BE2C (cell line): ENCODE measurements at places on chromosomes 12 and 14.

GRCh38 chr12:118958520-118958919 is 22.8 kb upstream of the SRRM4 start:
- DNase-seq: no peak

DNA sequence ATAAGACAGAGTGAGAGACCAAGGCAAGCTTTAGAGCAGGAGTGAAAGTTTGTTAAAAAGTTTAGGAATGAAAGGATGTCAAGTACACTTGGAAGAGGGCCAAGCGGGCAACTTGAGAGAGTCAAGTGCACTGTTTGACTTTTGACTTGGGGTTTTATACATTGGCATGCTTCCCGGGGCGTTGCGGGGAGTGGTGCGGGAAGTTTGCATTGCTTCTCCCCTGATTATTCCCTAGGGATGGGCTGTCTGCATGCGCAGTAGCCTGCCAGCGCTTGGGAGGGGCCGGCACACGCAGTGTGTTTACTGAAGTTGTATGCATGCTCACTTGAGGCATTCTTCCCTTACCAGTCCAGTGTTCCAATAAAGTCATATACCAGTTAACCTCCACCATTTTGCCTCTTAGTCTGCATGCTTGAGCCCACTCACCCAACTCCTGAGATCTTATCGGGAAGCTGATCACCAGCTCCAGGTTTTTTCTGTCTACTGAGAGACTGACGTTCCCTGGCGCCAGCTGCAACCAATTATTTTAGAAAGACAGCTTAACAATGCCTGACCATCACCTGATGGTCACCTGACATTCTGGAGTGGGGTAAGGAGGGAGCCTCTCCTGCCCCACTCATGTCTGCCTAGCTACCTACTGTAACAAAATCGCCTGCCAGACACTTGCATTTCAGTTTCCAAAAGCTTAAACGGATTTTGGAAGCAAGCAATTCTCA is 53.2 kb downstream of the DACT1 start:
- DNase-seq: no peak

GRCh38 chr12:91377436-91377835 is 194.8 kb upstream of the DCN start:
- no peak for DNase-seq

- DNase-seq: no peak
These were observed 29.2 kb downstream of the FBLN5 start for GRCh38 chr14:91918186-91918883.

DNA sequence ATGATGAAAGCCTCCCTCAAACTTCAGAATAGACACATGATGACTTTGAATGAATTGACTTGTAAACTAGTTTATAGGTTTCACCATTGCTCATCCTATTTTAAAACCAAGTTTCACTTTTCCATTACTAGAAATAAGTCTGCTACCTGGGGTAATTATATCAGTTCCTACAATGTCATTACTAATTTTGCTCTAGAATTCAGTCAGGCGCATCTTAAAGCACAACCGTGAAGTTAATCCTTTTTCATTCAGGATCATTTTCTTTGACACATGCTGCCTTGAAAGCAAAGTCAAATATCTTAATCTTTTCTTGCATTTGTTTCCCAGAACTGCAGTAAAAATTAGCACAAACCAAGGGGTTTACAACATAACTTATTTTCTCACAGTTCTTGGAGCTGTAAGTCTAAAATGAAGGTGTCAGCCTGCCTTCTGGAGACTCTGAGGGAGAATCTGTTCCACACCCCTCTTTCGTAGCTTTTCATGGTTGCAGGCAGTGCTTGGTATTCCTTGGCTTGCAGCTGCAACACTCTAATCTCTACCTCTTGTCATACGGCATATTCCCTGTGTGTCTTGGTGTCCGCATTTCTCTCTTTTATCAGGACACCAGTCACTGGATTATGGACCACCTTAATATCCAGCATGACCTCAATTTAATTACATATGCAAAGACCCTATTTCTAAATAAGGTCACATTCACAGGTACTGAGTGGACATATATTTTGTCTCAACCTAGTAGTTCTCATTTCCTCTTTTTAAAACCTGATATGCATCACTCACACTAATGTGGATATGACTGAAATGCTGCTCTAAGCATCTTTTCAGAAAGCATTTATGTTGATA is 114.3 kb upstream of the PDZRN4 start:
- no peak for DNase-seq

DNA sequence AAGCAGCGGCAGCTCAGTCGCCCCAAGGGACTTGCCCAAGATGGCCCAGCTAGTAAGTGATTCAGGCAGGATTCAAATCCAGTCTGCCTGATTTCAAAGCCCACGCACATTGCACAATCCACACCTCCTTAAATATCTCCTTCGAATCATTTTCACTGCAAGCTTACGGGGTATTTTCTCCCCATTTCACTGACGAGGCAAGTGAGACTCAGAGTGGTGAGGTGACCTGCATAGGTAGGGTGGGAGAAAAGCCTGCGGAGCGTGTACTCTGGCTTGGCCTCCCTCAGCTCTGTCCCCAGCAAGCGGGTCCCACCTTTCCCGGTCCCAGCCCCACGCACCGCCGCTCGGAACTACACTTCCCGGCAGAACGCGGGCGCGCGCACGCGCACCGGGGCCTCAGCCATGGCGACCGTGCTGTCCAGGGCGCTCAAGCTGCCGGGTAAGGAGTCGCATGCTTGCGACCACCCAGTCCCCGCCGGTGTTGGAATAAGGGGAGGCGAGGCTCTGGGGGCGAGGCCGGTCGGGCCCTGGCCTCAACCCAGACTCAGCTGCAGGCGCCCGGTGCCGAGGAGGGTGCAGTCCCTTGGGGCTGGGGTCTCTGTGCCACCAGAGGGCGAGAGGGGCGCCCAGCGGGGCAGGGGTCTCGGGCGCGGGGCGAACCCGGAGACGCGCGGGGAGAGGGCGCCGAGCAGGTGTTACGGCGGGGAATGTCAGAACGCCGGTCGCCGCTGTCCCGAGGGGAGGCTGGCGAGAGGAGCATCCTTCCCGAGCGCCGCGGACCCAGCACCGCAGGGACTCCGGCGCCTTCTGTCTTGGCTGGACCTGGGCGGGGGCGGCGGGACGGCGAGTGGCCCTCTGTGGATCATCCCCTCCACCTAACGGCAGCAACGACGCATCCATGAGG is at the start of gene FAM234B:
Gene FAM234B, plus strand, starts transcription at position 380 of the 904 bp plus-strand sequence. Its CDS starts 23 bp downstream, at position 403.
- peak; percentile 87 for DNase-seq

- DNase-seq: no peak
These were observed 137.8 kb downstream of the SLC15A4 start for GRCh38 chr12:128685903-128686475.

GRCh38 chr12:67394550-67394949 is 125.4 kb downstream of the CAND1 start:
- DNase-seq: no peak

- DNase-seq: peak; percentile 67
These were observed at the start of gene TNS2 for GRCh38 chr12:53049571-53050318. TSS of gene TNS2 (plus strand) at chr12:53050065. CDS start at chr12:53050186, 121 bp downstream.

DNA sequence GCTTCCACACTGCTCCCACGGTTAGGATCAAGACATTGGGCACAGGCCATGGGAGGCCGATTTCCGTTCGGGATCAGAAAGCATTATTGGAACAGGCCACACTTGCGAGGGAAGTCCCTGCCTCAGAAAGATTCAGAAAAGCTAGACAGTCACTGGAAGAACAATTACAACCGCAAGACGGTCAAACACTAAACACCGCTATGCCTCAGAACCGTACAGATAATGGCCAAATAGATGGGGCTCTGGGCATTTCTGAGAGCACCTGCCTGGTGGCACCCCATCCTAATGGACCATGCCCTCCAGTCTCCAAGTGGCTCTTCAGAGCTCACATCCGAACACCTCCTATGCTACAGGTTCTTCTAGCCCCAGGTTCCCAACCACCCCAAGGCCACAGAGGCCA is 42.0 kb downstream of the SSH1 start:
- DNase-seq: no peak

GRCh38 chr12:113347107-113347506 is 11.3 kb upstream of the PLBD2 start:
- no peak for DNase-seq

DNA sequence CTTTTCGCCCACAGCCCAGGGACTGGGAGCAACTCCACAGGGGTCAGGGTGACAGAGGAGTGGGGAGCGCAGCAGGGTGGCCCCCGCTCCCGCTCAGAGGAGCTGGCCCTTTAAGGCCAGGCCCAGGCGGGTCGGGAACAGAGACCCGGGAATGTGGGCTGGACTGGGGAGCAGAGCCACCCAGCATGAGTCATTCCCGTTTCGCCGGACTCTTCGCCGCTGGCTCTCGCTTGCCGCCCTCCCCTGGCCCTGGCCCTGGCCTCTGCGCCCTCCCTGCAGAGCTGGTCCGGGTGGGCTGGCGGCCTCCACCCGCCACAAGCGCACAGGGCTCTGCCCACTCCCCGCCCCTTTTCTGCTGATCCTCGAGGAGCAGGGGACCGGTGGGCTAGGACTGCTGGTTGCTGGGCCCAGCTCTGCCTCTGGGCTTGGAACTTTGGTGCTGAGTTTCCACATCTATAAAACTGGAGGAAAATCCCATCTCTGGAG is 92.8 kb downstream of the NINJ2 start:
- peak; percentile 68 for DNase-seq

DNA sequence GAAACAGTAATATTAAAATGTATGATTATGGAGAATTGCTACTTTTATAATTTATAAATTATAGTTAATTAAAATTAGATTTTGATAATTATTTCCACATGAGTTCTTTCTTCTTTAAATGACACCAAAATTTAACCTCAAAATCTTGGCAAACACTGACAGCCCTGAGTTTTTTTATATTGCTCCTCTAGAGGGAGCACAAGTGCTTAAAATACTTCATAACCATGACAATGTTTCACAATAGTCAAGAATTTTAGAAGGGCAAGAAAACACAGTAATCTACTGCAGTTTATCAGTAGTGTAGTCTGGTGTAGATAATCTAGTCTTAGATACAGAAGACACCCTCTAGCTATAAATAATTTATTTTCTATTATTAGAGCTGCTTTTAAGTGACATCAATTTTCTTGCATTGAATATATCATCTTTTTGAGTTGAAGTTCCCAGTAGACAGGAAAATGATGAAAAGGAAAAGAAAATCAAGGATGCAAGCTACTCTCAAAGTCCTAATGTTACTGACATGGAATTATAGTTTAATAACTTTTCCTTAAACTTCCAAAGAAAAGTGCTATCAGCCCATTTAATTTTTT is 14.3 kb upstream of the PTGER2 start:
- DNase-seq: no peak

GRCh38 chr12:91861554-91861953 is 284.1 kb downstream of the BTG1 start:
- no peak for DNase-seq

DNA sequence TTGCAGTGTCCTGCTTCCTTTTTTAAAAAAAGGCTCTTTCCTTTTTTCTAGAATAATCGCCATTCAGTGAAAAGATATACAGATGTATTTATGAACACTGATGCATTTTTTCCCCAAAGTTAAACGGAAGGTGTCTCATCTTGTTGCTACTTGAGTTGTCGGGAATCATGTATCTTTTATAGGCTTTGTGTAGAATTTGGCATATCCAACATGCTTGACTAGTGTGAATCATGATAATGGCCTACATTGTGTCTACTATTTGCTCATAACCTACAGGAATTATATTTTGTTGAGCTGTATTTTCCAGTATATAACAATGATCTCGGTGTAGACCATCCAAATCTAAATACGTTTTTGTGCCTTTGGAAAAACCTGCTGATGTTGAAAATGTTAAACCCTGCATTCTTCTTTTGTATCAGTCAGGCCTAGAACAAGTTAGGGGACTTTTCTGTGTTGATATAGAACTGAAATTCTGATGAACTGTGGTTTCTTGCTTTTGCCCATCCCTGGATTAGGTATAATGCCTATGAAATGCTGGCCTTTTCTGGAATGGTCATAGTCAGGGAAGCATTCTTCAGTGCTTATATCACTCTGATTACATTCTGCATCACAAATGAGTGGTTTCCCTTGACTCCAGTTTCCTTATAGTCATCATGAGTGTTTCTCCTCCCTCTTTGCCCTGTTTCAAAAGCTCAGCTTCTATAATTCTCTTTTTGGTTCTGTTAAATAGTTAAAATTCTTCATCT is 10.8 kb downstream of the BMAL2 start:
- DNase-seq: no peak
